ENCODE measurements at places on chromosomes 3 and 15. TPM values are rescaled to one million over a fixed set of nuclear protein-coding genes. Genes with fewer than 3 reads are reported as not detected.

DNA sequence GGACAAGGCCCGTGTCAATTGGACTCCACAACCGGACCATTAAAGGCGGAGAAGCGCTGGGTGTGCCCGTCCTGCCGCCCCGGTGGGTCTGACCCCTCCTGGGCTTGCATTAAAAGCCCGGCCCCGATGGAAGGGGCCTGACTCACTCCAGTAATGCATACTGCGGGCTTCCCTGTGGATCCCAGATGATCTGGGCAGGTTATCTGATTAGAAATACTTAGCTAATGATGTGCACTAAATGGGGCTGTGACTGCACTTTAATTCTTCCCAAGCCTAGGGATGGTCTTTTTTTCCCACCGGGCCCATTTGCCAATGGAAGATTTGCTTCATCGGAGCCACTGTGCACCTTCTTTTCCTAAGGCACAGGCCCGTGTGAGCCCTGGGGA, 124.9 kb downstream of the TMEM266 start:
- no peak for DNase-seq

Gene COL6A5
- total RNA-seq = not detected

Gene EPHB3
- total RNA-seq = not detected

DNA sequence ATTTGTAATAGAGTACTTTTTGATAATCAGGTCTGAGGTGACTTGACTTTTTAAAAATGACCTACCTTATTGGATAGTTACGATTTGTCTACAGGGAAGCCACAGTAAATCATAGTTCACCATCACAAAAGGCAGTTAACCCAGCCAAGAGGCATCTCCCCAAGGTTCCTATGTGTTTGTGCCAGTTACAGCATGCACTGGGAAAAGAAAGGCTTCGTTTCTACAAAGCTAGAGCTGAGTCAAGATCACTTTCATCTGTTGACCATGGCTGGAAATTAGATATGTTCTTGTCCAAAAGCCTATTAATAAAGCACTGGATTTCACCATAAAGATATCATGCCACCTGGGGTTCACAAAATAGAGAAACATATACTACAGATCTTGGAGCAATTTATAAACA, 139.9 kb downstream of the GREM1 start:
- DNase-seq = no peak

DNA sequence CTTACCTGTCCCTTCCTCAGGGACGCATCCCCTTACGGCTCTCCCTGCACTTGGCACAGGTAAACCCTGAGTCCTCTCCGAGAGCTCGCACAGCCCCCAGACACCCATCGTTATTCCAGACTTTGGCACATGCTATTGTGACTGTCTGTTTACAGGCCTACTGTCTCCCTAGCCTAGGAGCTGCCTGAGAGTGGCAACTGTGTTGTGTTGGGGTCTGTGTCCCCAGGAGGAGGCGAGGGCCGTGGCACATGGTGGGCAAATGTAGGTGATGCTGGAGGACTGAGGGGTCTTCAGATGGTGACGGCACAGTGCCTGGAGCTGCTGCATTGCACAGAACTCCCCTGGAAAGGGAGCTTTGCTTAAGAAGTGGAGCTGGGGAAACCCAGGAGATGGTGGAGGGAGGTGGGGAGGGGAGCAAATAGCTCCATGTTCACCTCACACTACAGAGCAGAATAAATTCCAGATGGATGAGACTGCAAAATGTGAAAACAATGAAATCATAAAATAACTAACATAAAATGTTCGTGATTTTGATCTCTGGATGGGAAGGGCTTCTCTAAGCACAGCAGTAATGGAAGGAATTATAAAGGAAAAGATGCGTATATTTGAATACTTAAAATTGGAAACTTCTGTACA, 96.5 kb downstream of the SMAD6 start:
- no peak for DNase-seq

Gene GOLGA6D
- 0.16 TPM for total RNA-seq

- DNase-seq = no peak
Observed at GRCh38 chr15:57237301-57237642, 139.0 kb upstream of the CGNL1 start.

Gene MAP1A
- 0.39 TPM for total RNA-seq

DNA sequence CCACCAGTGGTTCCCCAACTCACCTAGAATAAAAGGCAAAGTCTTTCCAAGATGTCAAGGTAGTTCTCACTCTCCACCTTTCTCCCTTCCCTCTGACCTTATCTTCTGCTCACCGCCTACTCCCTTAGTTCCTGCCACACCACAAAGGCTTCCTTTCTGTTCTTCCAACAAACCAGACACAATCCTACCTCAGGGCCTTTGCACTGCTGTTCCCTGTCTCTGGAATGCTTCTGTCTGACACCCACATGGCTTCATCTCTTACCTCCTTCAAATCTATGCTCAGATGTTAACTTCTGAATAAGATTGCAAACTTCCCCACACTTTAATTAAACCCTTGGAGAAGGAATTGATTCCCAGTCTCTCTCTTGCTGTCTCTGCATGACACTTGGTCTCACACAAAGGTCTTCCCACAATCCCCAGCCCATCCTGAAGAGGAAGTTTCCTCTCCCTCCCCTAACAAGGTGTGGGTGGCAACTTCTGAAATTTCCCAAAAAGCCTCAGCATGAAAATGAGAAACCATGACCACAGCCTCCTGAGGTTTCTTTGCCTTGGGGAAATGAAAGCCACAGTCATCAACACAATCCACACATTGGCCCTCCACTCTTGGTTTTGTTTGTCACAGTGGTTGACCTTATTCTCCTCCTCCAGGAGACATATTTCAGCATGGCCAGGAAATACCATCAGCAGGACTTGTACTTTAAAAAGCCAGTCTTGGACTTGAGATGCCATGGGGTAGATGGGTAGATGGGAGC, 3.0 kb upstream of the RYK start:
- DNase-seq = no peak

- DNase-seq = no peak
Observed at GRCh38 chr15:79198461-79198860, 84.1 kb upstream of the ANKRD34C start.

DNA sequence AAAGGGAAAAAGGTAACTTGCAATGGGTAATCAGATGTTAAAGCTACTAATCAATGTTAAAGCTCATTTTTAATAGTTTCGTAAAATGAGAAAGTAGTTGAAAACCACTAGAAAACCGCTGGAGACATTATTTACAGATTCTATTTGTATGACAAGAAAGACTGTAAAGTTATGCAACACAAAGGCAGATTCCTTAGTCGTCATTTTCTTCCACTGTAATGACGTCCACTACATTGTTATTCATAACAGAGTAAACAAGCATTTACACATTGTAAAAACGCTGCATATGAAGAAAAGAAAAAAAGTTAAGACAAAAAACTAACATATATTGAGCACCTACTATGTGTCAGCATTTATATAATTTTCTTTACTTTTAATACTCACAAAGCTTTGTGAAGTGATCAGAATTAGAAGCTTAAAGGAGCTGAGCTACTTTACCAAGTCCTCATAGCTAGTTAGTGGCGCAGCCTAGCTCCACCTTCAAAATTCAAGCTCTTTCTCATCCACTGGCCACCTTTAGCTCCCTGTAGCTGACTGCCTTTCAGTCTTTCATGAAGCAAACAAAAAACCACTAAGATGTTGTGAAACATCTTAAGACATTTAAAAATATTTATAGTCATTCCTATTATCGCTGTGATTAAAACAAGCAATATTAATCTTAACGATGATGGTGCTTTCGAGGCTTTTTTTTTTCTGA, 100.1 kb upstream of the CDIN1 start:
- DNase-seq = no peak

DNA sequence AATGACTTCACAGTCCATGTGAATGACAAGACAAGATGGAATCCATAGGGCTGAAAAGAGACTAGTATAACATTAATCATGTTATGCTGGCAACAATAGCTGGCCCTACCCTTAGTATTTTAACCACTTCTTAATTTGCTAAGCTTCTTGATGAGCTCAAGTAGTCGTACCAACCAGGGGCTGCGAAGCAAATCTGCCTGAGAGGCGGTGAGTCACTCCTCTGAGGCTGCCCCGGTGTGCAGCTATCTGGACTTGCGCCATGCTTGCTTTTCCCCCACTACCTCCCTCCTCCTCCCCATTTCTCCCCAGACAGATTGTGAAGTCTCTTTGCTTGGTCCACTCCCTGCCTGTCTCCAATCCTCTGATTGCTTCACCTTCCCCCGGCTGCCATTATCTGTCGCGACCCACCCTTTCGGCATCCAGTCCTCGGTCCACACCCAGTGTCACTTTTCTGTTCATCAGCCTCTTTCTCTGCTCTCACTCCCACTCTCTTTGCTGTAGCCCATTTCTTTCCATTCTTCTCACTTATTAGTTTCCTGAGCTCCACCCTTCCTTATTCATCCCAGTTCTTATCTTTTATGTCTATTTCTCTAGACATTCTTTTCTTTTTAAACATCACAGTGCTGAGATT, 42.7 kb downstream of the DUT start:
- no peak for DNase-seq

- DNase-seq = no peak
Observed at GRCh38 chr3:17942856-17943255, 200.4 kb upstream of the TBC1D5 start.

DNA sequence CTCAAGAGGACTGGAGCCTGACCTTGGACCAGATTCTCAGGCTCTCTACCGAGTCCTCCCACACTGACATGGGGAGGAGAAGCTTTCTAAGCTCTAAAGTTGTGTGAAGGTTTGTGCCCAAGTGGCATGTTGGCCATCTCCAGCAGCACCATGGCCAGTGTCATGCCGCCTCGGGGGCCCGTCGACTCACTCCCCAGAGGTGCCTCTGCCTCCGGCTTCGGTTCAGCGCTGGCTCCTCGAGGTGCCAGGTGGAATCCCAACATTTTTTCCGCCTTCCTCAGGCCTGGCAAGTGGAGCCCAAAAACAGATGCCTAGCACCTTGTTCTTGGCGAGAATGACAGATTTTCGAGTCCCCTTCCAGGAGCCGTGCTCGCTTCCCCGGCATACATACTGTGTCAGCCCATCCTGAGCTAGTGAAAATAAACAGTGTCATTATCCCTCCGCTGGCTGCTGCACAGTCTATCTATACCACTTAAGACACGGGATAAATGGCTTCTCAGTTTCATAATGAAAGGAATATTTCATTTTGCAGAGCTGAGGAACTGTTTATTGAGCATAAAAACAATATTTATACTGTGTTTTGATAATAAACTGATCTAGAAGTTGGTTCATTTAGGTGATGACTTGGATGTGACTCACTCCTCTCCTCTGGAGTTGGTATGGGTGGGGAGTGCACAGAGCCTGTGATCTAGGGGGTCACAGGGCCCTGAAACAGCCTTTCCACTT, 328.5 kb upstream of the TLE3 start:
- no peak for DNase-seq

GRCh38 chr3:8651418-8652323, 7.1 kb upstream of the SSUH2 start:
- DNase-seq = no peak

DNA sequence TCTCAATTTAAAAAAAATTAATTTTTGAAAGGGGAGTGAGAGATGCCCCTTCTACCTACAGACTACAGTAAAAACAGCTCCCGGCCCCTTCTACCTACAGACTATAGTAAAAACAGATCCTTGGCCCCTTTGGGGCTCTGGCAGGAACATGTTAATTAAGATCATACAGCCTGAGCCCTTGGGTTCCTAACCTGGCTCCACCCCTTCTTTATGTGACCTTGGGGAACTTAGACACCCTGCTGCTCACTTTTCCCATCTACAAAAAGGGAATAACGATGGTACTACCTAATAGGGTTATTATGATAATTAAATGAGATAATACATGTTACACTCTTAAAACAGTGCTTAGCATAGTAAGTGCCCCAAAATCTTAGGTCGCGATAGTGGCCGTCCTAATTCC, 60.1 kb upstream of the SEC61A1 start:
- DNase-seq = no peak

DNA sequence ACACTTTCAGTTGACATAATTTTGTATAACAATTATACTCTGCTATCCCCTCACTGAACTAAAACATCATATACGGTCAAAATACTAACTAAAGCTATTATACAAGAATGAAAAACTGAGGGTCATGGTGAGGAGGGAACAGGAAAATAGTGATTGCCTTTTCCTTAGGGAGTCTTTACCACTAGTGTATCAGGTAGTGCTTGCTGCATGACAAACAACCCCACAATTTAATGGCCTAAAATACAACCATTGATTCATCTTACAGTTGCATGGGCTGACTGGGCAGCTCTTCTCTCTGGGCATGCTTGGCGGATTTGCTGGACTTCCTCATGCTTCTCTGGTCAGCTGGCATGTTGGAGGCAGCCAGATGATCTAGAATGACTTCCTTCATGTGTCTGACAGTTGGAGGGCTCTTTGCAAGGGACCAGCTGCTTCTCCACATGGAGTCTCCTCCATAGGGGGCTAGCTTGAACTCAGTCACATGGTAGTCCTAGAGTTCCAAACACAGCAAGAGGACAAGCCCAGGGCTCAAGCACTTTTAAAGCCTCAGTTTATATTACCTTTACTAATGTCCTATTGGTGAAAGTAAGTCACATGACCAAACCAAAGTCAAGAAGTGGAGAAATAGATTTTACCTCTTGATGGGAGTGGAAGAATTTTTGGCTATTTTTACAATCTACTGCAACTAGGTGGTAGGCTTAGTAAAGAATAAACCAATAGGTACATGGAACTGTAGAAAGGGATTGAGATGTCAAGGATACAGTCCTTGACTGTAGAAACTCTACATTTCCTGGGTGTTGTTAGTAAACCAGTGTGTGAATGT, 18.8 kb downstream of the THAP10 start:
- no peak for DNase-seq

Gene DUOXA2
- total RNA-seq = not detected

DNA sequence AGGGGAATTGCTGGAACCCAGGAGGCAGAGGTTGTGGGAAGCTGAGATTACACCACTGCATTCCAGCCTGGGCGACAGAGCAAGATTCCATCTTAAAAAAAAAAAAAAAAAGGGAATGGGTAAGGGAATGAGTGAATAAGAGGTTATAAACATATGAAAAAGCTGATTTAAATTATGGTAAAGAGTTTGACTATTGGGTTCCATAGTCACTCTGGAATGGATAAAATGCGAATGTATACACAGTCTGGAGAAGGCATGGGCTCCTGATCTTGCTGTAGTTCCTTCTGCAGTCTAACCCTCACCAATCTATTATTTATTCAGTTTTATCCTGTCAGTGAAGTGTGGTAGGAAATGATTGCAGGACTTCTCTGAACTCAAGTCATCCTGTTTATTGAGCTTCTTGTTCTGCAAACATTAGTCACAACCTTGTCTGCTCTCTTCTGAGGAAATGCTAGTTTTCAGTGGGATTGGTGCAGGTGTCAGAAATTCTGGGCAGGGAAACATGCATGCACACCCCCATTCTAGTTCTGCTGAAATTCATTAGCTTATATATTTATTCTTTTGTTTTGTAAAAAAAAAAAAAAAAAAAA, 190.9 kb upstream of the CFAP20DC start:
- no peak for DNase-seq

GRCh38 chr3:4744405-4745234, 234.6 kb upstream of the BHLHE40 start:
- no peak for DNase-seq

GRCh38 chr15:44130778-44131177, 64.3 kb downstream of the FRMD5 start:
- DNase-seq = no peak
